ENCODE measurements at places on chromosomes 3 and 15.
A peak's percentile ranks its signal among the peaks of the same experiment; 100 is the strongest.

DNA sequence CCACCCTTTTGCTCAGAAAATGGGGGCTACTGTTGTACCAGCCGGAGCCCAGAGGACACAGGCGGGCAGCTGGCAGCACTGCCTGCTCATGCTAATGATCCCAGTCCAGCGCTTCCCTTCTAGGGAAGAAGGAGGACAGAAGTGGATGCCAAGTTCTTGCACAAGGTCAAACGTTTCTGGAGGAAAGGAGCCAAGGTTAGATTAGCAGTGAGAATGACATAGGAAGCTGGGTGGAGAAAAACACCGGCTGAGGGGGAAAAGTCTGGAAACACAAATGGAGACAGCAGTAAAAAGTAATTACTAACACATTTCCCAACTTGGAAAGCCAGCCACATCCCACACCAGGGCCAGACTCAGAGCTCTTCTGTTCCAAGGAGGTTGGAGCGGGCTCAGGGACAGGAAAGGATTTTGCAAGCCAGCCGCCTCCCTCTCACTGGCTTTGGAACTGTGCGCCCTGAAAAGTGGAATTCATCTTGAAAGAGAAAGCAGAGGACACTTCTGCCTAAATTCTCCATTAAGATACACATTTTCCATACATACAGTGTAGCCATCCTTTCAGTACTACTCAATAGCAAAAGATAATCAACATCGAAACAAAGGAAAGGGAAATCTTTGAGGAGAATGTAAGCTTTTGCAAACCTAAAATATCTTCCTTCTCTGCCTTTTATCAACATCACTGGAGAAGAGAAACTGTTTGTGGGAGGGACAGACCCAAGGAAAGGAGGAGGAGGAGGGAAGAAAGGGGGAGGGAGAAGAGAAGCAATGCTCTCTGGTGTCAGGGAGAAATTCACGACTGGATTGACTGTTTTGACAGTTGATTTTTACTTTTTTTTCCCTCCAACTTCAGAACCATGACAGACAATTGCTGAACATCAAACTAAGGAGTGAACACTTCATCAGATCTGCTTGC, 133.6 kb downstream of the CD47 start:
- peak; percentile 75 for DNase-seq

GRCh38 chr3:138771585-138771984, 63.1 kb downstream of the PIK3CB start:
- no peak for DNase-seq

DNA sequence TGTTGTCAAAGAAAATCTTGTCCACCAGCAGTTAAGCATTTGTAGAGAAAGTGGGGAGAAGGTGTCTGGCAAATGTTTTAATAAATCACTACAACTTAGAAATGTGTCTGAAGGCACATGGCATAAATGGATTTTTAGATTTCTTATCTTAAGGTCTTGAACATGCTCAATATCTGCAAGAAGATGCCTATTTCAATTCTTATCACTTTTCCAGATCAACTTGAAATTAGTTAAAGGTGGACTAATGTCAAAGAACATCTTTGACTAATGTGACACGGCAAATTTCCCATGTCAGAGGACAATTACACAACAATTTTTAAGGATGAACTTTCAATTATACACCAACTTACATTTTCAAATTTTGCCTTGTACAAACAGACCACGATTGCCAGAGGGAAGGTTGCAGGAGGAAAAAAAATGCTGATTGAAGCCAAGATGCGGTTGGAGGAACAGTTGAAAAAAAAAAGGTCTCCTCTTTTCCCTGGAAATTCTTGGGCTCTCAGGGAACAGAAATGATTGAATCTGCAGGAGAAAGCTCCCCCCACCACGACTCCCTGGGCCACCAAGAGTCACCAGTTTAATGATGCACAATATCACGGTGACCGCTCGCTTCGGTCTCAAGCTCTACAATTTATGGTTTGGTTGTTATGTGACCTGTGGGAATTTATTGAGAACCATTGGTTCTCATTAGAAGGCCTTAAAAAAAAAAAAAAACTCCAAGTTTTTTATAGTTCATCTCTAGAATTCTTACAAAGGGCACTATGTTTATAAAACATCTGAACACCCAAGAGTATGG, 507.6 kb upstream of the ADAMTS9 start:
- no peak for DNase-seq

- DNase-seq = peak; percentile 84
Observed at GRCh38 chr3:127750226-127751031, 71.9 kb downstream of the MGLL start.

DNA sequence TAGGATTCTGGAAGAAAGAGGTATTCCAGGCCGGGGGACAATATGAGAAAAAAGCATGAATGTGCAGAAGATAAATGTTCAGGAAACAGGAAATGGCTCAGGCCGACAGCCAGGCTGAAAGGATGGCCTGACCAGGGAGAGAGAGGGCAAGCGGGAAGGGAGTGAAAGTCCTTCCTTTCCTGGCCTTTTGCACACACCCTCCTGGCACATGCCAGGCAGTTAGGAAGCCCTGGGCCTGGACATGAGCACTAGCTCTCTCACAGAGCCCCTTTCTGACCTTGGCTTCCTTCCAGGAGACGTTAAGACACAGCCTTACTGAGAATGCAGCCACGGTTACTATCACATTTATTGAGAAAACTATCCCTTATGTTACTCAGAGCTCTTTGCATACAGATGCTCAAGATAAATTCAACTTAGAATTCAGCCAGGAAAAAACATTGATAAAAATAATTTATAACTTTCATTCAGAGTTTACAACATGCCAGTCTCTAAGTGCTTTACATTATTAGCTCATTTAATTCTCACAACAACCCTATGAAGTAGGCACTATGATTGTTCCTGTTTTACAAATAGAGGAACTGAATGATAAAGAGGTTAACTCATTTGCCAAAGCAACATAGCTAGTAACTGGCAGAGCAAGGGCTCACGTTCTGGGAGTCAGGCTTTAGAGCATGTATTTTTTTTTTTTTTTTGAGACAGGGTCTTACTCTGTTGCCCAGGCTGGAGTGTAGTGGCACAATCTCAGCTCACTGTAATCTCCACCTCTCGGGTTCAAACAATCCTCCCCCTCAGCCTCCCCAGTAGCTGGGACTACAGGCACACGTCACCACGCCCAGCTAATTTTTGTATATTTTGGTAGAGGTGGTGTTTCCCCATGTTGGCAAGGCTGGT, 39.4 kb upstream of the SMAD3 start:
- DNase-seq = peak; percentile 69

DNA sequence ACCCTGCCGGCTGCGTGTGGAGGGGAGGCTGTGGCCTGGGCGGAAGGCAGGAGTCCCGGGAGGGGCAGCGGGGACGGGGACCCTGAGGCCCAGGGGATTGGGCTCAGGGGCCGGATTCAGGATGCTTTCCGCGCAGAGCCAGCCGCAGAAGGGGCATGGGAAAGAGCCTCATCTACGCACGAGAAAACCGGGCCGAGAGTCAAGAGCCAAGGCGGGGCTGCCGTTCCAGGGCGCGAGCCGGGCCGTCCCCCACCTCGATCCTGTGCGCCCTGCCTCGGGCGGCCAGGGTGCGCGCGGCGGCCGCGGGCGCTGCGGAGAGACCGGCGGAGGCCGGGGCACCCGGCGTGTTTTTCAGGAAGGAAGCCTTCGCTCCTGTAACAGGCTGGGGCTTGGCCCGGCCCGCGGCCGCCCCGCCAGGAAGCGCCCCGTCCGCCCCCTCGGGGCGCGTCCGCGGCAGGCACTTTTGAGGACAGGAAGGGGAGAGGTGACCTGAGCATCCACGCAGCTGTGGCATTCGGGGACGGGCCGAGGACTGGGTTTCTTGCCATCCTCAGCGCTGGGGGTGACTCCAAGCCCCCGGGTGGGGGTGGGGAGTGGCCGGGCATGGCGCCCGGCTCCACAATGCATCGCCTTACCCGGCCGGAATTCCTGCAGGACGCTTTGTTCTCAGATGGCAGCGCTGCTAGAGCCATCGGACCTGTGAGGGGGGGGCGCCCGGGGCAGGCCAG, 62.3 kb upstream of the GATA2 start:
- no peak for DNase-seq

- peak; percentile 45 for DNase-seq
Observed at GRCh38 chr3:16474216-16474615, 39.3 kb downstream of the RFTN1 start.

DNA sequence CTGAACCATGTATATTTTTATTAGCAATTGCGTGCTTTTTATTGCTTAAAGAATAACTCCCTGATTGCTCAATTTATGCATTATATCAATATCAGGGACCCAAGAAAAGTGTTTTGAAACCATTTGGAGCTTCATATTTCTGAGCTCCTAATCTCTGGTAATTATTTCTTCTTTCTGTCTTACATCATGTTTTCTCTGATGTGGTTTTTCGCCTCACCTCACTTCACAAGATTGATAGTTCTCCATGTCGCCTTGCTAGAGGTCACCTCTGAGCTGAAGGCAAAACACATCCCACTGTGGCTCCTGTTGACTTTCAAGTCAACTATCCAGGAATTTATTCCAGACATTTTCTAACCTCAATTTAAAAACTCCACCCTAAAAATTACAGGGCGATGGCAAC, 837.4 kb downstream of the CADM2 start:
- no peak for DNase-seq
